ENCODE measurements at places on chromosomes 12 and 14.

- peak; percentile 91 for DNase-seq
These were observed at the start of gene FAIM2 for GRCh38 chr12:49903700-49904423. TSS of gene FAIM2 (minus strand) at chr12:49903900. CDS start at chr12:49903792, 108 bp downstream.

DNA sequence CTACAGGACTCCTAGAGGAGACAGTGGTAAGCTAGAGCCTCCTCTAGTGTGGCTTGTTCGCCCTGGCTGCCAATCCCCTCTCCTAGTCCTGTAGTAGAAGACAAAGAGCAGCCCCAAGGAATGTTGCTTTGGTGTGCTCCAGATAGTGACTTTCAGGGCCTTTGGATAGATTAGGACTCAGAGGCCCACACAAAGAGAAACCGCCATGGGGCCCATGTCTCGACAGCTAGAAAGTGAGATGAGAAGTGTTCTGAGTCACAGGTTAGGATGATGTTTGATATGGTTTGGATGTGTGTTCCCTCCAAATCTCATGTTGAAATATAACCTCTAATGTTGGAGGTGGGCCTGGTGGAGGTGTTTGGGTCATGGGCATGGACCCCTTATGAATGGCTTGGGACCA lies 51.8 kb upstream of the JDP2 start:
- no peak for DNase-seq

- peak; percentile 64 for DNase-seq
These were observed 404.8 kb downstream of the ATP23 start for GRCh38 chr12:58346032-58346632.

GRCh38 chr12:78799649-78800048 lies 64.9 kb upstream of the SYT1 start:
- no peak for DNase-seq

- DNase-seq = no peak
These were observed 336.8 kb upstream of the TMEM132C start for GRCh38 chr12:127930122-127930521.

GRCh38 chr12:14775636-14775980 lies 27.7 kb downstream of the WBP11 start:
- peak; percentile 52 for DNase-seq

DNA sequence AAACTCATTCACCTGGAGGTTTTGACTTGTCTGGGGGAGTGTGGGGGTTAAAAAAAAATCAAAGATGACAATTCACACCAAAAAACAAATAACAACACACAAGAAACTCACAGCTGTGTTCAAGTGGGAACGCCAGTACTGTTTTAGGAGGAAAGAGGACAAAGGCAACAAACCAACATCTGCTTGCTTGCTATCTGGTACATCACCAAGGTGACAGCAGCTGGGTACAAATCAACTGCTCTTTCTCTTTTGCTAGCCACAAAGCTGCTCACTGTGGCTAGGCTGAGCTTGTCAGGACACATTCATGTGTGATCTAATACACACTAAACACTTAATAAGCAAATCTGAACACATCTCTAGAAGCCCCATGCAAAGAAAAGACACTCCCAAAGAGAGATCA lies 128.0 kb upstream of the RAP1B start:
- no peak for DNase-seq

GRCh38 chr12:6301721-6302120 lies 8.8 kb upstream of the PLEKHG6 start:
- no peak for DNase-seq

DNA sequence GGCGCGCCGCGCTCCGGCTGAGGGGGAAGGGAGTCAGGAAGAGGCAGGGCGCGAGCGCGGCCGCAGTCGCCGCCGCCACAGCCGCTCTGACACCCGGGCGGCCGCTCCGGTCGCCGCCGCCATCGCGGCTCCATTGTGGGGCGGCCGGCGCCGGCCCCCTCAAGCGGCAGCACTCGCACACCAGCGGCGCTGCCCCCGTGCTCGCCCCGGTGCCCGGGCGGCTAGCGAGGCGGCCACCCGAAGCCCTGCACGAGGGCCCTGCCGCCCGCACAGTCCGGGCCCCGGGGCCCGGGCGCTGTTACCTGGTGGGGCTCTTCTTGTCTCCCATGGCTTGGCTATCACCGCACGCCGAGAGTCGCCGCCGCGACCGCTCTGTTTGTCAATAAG lies 202 bp downstream of the YAF2 start:
- DNase-seq = peak; percentile 62

- no peak for DNase-seq
These were observed 36.1 kb downstream of the PPHLN1 start for GRCh38 chr12:42361909-42362646.

- DNase-seq = peak; percentile 31
These were observed 52.0 kb upstream of the CCDC63 start for GRCh38 chr12:110794623-110795280.

DNA sequence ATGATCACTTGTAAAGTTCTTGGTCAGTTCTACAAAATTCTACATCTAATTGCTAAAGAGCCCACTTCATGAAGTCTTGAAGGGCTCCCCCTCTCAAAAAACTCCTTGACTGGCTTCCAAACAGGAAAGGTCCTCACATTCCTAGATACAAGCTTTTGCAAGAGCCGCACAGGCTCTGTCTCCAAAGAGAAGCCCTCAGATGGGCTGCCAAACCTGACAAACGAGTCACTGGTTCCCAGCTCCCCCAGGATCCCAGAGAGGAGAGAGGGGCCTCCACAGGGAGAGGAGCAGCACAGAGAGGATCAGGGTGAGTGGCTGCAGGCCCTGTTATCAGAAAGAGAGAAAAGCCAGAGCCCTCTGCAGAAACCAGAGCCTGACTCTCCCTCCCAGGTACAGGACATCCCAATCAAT lies 5.8 kb downstream of the NID2 start:
- DNase-seq = no peak

- no peak for DNase-seq
These were observed 71.3 kb downstream of the TSPAN9 start for GRCh38 chr12:3148366-3149000.

GRCh38 chr14:97021001-97021400 lies 223.8 kb downstream of the VRK1 start:
- no peak for DNase-seq

- peak; percentile 67 for DNase-seq
These were observed 172.7 kb downstream of the ANO6 start for GRCh38 chr12:45388545-45388944.

DNA sequence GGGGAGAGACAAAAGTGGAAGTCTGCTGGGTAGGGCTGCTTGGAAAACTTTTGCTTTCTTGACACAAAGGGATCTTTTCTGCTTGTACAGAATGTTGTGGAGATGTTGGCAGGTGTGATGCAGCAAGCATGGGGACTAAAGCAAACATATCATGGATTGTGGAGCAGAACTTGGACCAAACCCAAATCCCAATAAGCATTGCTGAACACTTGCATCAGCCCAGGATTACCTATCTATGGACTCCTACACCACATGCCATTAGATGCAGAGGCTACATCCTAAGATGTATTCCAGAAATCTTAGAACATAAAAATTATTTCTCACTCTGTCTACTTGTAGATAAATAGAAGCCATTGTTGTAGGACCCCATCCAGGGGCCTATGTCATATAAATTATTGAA lies 44.7 kb upstream of the RERG start:
- DNase-seq = no peak

DNA sequence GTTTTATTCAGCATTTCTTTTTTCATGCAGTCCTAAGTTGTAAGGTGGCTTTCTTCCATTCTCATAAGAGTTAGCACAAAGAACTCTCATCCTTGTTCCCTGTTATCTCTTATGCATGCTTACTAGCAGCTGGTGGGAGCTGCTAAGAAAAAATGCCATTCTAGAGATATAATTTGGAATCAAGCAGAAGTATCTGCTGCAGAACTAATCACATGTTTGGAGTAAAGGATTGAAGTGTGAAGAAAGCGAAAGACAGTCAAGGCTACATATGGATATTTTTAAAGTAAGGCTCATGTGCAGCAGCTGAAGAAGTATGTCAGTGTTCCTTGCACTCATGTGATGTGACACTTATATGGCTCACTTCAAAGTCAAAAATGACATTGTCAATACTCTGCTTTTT lies 116.2 kb upstream of the PCED1B start:
- DNase-seq = no peak

GRCh38 chr14:80446356-80446755 lies 235.1 kb upstream of the DIO2 start:
- peak; percentile 49 for DNase-seq

GRCh38 chr12:73125148-73125547 lies 853.0 kb downstream of the TRHDE start:
- no peak for DNase-seq

- DNase-seq = peak; percentile 12
These were observed 341.4 kb downstream of the ADAMTS20 start for GRCh38 chr12:43210485-43211192.

DNA sequence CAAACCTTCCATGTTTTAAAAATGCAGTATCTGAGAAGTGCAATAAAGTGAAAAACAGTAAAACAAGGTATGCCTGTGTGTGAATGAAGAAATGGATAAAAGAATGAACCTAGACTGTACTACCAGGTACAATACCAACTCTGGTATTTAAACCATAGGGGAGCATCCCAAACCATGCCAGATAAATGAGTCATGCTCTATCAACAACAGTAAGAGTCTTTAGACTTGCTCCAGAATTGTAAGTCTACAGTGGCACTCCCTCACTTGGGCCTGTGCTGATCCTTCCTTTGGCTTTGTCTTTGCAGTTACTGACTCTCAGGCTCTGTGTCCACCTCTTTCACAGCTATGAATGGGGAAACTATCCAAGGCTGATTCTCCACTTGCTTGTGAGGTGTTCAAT lies 38.1 kb downstream of the BBS10 start:
- peak; percentile 42 for DNase-seq

DNA sequence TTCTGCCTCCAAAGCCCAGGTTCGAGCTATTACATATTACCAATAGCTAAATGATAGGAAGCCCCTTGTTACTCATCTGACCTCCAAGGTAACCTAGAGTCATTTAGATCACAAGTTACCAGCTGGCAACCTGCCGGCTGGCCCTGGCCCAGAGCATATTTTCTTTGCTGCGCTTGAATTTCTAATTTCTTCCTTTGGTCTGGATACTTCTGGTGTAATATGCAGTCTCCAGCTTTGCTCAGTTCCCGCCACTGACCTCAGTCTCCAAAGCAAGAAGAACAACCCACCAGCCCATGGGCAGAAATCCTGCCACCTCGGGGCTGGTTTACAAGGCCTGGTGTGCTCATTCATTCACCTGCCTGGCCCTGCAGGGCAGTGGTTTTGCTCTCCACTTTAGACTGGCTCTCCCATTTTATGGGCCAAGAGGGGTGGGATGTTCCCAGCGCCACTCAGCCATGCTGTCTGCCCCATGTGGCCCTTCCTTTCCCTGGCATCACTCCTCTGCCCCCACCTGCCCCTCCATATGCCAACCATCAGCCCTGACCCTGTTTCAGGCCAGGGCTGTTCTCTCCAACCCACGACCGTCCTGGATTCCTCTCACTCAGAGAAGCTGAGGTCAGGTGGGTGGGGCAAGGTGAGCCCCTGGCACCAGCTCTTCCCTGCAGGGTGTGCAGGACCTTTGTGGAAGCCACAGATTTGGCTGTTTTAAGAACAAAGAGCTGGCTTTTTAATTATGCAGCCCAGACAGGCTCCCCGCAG lies 76.0 kb downstream of the PRIMA1 start:
- no peak for DNase-seq

DNA sequence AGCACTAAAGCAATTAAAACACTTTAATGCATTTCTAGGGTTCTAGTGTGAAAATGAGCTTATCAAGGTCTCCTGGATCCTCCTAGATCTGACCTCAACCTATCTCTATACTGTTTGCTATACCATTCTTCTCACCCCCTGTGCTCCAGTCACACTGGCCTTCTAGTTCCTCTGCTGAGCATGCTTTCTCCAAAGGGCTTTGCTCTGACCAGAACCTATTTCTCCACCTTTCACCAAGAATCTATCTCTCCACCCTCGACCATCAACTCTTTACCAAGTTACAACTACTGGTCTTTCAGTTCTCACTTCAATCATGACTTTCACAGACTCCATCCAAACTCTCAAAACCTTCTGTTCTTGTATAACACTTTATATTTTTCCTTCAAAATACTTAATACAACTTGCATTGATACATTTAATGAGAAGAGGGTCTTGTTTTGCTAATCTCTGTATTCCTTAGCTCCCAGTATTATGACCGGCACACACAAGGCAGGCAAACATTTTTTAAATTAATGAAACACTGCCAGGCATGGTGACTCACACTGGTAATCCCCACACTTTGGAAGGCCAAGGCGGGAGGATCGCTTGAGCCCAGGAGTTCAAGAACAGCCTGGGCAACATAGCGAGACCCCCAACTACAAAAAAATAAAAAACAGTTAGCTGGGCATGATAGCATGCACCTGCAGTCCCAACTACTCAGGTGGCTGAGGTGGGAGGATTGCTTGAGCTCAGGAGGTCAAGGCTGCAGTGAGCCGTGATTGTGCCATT lies 22.8 kb downstream of the PPP1R12A start:
- no peak for DNase-seq

- DNase-seq = no peak
These were observed 19.8 kb upstream of the KCNA5 start for GRCh38 chr12:5023842-5024241.

DNA sequence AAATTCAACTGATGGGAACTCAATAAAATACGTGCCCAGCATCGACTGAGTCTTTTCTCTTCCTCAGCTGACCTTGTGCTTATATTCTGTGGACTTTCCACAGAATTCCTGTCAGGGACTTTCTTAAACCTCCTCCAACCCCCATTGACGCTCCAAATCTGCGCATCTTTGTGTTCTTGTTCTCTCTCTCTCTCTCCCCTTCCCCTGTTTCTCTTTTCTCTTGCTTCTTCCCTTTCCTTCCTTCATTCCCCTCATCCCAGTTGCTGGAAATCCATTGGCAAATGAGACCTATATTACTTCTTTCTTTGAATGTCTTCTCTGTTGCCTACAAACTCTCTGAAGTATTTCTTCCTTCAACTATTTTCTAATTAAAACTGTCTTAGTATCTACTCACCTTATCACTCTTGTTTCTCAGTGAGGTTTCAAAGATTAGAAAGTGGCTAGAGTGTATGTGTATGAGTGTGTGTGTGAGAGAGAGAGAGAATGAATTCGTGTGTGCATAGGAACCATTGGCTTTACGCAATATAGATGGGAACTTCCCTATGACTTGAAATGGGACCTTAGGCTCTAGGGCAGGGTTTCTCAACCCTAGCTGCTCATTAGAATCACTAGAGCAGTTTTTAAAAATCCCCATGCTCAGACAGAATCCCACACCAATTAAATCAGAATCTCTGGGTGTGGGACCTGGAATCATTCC lies 41.8 kb upstream of the DHRS7 start:
- no peak for DNase-seq

Measured in GM03348 (cell line).